ENCODE measurements at places on chromosomes 5 and 9.

GRCh38 chr5:28945859-28946258 is 1907.5 kb upstream of the CDH9 start:
- DNase-seq = no peak

- DNase-seq = no peak
These were observed 19.4 kb downstream of the EFNA5 start for GRCh38 chr5:107651325-107651724.

DNA sequence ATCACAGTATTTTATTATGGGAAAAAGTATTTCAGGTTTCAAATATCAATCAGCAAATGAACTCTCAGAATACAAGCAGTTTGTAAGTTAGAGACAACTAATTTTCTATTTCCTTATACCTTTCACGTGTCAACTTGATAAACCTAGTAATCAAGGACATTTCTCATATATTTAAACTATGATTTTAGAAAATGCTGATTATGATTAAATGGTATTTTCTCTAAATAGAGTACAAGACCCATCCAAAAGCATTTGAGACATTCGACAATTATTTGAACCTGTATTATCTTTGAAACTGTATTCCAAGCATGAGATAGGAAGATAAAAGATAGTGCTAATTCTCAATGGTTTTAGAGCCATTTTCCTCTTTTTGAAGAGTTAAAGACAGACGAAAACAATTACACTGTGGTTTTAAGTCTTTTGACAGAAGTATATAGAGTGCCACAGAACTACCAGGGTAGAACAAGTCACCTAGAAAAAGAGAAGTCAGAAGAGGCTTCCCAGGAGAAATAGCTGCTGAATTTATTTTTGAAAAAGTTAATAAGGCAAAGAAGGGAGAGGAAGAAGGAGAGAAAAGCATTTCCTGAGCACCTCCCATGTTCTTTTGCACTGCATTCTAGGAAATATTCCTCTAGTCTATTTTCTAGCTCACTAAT is 5.6 kb downstream of the MEIKIN start:
- DNase-seq = no peak

DNA sequence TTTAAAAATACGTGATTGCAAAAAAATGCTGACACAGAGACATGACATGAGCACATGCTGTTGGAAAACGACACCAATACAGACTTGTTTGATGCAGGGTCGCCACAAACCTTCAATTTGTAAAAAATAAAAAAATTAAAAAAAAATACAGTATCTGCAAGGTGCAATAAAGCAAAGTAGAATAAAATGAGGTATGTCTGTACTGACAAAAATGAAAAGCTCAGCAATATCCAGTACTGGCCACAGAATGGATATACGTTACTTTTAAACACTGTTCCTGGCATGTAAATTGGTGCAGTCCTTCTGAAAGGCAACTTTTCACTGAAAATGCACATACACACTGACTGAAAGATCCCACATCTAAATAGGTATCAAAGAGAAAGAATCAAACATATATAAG is 27.1 kb upstream of the C9orf40 start:
- DNase-seq = no peak

DNA sequence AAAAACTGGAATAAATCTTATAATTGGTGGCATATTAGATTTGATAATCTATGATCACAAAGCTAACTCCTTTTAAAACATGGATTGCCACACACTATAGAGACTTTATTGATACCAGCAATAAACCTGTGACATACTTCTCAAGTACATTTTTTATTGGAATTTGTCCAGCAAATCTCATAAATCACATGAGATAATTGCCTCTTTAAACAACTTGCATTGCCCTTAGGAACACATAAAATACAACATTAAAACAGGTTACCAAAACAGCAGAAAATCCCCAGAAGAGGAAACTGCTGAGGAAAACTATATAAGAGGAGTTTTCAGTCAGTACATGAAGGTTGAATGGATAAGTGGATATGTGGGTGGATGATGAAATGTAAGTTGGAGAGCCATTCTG is 124.6 kb downstream of the SNCAIP start:
- no peak for DNase-seq

DNA sequence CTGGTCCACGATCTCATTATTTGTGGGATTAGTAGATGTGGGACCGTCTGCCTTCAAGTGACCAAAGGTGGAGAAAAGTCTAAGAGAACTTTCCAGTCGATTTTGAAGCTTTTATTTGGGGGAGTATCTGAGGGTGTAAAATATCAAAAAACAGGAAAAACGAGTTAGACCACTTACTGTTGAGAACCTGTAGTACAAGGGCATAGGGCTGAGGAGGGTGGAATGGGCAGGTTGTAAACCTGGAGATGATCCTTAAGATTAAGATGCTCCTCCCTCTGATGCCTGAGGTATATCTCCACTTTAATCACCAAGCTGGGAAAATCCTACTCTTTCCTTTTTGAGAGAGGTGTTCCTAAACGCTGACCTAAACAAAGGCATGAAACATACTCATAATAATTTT is 32.0 kb upstream of the GTF2H2C start:
- DNase-seq = no peak

GRCh38 chr9:96486386-96487028 is 36.5 kb downstream of the HABP4 start:
- DNase-seq = no peak

GRCh38 chr9:37943345-37944265 is 39.7 kb upstream of the SLC25A51 start:
- DNase-seq = no peak

GRCh38 chr9:12838546-12838945 is 63.7 kb downstream of the LURAP1L start:
- DNase-seq = no peak

DNA sequence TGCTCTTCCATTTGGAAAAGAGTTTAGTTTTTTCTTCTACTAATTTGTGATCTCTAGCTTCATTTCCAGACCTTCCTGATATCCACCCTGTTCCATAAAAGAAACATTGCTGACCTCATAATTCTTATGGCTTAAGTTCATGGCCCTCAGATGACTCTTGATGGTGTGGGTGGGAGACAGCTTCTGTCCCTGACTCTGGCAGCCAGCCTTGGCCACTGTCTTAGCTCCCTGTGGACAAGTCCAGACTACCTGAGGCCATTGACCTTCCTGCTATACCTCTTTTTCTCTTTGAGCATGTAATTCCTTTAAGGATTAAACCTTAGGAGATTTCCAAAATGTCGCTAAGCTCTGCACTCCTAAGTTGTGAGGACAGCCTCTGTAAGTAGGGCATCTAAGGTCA is 101.1 kb upstream of the DAP start:
- DNase-seq = no peak

GRCh38 chr9:124389146-124389939 is 25.9 kb downstream of the PSMB7 start:
- DNase-seq = no peak

DNA sequence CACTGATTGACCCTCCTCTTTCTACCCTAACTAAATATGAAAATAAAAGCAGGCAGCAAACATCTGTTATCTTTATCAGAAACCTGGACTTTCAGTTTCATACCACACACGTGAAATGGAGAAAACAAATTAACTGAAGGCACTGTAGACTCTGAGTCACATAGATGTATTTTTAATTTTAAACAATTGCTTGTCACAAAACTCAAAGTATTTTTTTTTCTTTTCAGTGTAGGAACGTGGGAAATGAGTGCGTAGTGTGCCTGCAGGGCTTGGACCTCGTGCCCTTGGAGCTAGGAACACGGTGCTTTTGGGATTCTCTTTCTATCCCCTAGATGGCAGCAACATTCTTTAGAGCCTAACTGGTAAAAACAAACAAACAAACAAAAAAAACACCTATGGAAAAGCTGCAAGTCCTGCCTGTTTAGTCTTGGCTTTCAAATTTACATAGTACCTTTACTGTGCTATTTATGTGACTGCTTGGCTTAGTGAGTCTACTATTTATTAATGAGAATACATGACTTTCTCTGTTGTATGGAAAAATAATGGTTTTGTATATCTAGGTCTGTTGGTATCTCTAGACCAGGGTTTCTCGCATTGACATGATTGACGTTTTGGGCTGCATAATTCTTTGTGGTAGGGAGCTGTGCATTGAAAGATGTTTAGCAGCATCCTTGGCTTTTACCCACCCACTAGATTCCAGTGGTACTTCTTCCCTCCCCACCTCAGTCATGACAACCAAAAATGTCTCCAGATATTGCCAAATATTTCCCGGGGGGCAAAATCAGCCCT is 16.8 kb upstream of the ACTBL2 start:
- no peak for DNase-seq

- DNase-seq = no peak
These were observed 30.5 kb downstream of the ZNF366 start for GRCh38 chr5:72476721-72477120.

GRCh38 chr5:1063661-1064382 is 48.0 kb downstream of the SLC12A7 start:
- no peak for DNase-seq

GRCh38 chr9:18910916-18911315 is 122.1 kb downstream of the SAXO1 start:
- no peak for DNase-seq

DNA sequence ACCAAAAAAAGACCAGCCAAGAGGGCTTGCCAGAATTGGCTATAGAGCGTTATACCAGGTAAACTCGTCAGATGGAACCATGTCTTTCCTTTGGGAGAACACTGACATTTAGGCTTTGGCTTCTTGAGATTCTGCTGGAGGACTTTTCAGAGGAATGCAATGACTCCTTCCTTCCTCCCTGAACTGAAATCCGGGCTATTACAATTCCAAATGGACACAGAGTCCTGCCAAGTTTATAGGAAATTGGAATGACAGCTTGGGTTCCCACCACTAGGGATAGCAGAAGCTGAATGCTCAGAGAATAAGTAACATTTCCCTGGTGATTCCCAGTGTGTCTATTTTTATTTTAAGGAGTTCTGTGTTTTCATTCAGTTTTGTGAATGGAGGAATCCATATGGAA is 143.0 kb downstream of the FGF1 start:
- DNase-seq = no peak

- no peak for DNase-seq
These were observed 174.7 kb upstream of the CDH12 start for GRCh38 chr5:23027830-23028229.

- DNase-seq = no peak
These were observed 182.4 kb upstream of the OTULINL start for GRCh38 chr5:14399054-14399692.

DNA sequence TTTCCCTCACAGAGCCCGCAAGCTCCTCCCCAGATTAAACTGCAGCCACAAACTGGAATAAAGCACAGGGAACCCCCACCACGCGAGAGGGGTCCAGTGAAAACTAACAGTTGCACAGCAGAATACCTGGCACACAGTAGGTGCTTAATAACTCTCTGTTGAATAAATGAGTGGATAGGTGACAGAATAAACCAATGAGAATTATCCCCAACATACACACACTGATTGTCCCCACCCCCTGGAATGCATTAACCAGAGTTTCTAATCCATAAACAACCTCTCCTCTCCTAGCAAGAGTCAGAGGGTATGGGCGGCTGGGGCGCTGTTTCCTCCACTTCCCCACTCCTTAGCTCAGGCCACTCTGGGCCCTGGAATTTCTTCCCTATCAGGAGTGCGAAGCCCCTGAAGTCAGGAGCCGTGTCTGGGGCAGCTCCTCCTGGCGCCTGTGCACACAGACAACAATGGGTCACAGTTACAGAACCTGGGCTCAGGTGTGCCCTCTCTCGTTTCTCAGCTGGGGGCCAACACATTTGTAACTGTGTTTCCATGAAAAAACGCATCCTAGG is 27.6 kb downstream of the RAPGEF1 start:
- DNase-seq = no peak

GRCh38 chr5:1343315-1343751 is 1.6 kb downstream of the CLPTM1L start:
- DNase-seq = no peak

Data from activated CD4-positive, alpha-beta T cell treated with anti-CD3 and anti-CD28 coated beads for 4 hours (primary cell).